ENCODE measurements at places on chromosomes 7 and 10.

DNA sequence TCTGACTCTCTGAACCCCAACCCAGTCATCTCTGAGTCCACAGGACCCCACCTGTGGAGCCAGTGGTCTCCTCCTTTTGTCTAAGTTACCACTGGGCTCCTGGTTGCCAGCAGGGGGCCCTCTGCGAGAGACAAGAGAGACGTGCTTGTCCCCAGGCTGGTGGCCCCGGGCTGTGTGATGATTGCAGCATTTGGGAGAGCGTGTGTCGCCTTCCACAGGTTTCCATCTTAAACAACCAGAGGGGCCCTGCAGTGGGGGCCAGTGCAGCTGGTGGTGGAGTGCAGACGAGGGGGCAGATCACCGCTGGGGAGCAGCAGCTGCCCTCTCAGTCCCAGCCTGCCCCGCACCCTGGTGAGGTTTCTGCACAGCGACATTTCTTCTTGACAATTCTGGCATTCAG lies 122.4 kb upstream of the PPP2R2D start:
- no peak for DNase-seq

- no peak for DNase-seq
These were observed 32.8 kb upstream of the DLG5 start for GRCh38 chr10:77959384-77959783.

DNA sequence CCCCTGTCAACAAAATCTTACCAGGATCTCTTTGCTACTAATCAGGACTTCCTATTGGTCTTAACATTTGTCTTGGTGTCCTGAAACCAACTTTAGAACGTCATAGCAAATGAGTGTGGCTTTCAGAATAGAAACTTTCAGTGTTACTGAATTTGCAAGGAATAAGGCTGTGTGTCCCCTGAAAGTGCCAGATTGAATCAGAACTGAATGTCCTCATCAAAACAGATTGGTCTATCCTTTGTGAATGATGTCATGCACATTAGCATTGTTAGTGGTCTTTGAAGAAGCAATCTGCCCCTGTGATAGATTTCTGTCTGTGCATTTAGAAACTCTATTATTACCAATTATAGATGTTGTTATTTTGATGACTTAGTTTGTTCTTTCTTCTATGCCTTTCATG lies 119.9 kb downstream of the AGMO start:
- no peak for DNase-seq

- no peak for DNase-seq
These were observed 408.6 kb upstream of the GALNT17 start for GRCh38 chr7:70723339-70723738.

DNA sequence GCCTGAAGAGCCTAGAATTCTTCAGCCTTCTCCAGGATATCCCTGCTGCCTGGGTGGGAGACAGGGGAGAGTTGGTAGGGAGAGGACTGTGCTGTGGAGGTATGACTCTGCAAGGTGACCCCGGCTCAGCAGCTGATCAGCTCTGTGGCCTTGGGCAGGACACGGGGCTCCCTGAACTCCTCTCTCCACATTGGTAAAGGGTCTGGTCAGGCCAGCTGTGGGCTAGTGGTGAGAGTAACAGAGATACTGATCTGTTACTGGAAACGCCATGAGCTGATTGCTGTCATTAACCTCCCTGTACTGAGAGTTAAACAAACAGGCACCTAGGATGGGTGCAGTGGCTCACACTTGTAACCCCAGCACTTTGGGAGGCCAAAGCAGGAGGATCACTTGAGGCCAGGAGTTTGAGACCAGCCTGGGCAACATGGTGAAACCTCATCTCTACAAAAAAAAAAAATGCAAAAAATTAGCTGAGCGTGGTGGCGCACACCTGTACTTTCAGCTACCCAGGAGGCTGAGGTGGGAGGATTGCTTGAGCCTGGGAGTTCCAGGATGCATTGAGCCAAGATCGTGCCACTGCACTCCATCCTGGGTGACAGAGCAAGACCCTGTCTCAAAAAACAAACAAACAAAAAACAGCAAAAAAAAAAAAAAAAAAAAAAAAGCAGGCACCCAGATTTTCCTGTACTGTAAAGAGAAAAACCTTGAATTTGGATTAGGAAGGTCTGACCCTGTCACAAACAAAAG lies 151.5 kb downstream of the CUX1 start:
- DNase-seq = no peak

- DNase-seq = no peak
These were observed 48.6 kb downstream of the CUL2 start for GRCh38 chr10:35041502-35041879.

- no peak for DNase-seq
These were observed 17.7 kb downstream of the ADAM8 start for GRCh38 chr10:133258818-133259601.

DNA sequence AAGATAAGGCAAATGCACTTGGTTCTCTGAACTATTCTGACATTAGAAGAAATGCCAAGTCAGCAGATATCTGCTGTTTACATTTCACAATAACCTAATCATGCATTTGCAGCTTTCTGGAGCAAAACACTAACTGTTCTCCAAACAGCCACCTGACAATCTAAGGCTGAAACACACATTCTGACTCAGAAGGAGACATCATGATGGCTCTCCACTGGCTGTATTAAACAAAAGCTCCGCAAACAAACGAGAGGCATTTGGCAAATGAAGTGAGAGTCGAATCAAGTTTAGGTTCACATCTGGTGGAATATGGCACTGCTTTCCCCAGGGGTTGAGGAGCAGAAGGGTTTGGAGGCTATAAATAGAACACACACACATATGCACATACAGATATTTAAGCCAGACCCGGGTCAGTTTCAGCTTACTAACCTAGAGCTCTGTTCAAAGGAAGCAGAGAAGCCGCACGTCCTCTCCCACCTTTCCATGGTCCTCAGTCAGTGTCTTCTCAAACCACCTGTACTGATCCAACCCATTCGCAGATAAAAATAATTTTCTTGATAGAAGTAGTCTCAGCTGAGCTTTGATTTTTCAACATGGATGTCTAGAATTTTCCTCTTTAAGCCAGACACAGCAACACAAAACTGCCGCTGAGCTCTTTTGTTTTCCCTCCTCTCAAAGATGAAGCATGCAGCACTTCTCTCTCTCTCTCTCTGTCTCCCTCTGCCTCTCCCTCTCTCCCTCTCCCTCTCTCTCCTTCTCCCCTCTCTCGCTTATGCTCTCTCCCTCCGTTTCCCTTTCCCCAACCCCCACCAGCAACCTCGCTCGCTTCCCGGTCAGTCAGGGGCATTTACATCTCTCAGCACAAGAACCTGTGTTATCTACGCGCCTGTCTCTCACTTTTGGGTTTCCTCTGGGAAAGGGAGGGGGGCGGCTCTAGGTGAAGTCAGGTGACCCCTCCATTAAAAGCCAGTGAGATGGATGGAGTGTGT lies 682.8 kb downstream of the MAGI2 start:
- peak; percentile 53 for DNase-seq

DNA sequence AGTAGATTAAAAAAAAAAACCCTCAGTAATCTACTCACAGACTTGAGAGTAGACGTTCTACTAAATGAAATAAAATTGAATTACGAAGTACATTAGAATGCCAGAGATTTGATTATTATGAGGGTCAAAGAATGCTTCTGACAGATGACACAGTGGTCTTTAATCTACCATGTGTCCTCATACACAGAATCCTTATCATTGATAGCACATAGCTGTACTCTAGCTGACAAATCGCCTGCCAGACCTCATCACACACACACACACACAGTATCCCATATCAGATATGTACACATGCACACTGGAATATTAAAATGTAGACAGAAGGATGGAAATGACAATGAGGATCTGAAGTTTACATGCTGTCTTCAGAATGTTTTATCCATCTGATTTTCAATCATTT lies 104.6 kb downstream of the SORCS1 start:
- no peak for DNase-seq

DNA sequence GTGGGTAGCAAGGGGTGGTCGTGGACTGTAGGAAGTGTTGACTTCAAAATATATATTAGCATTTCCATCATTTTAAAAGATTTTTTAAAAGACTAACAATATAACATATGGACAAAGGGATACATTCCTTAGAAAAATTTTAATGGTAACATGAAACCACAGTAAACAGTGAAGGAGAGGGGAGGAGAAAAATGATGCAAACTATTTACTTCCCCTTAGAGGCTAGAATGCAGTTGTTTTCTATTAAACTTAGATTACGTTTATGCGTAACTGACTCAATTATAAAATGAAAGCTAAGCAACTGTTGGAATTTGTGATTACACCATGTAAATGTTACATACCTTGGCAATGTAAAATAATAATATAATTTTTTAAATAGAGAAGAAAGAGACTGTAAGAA lies 41.3 kb downstream of the CALD1 start:
- DNase-seq = no peak

DNA sequence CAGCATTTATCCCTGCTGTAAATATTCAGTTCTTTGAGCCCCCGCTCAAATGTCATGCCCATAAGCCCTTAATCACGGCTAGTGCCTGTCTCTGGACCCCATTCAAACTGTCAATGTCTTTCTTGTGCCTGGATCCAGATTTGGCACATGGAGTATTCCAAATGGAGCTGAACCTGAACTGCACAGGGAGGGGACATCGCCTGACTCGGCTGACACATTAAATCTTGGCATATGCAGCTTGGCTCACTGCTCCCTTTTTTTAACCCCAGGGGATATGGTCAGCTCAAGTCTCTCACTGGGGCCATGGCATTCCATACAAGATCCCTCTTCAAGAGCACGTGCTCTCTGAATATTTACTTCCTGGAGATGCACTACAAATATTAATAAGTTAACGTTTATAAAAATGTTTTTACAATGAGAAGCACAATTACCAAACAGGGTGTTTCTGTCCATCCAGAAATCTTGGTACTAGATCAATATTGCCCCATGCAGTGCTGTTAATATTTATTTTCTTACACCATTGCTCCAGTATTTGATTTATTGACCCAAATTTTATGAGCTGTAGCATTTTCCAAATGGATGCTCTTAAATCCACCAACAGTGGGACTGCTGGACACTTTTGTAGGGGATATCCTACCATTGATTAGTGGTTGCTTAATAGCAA lies 57.4 kb downstream of the FGFR2 start:
- DNase-seq = no peak

DNA sequence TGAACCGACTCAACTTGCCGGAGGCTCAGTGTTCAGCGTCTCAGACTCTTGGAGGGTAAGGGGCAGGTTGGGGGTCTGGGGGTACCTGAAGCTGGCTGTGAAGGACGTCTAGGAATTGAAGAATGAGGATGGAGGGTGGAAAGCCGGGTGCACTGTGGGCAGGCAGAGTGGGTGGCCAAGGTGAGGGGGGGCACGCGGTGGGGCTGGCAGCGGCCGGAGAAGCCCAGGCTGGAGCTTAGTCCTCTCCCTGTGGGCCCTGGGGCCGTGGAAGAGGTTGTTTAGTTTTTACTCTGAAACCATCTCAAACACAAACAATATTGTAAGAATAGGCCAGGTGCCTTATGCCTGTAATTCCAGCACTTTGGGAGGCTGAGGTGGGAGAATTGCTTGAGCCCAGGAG lies 83.4 kb downstream of the UNCX start:
- no peak for DNase-seq

GRCh38 chr10:127869329-127869728 lies 23.4 kb downstream of the CLRN3 start:
- DNase-seq = no peak

DNA sequence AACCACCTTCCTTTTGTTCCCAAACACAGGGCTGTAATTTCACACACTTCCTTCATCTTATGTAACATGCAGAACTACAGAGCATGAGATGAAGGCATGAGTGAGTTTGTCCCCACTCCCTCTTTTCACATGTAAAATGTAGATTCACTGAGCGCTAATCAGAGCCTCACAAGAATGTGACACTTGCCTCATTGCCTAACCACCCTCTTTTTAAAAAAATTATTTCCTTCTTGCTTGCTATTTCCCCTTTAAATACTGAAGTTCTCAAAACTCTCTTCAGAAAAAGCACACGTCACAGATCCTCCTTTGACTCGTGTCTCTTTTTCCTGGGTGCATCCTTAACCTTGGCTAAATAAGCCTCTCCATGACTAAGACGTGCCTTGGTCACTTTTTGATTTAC lies 121.2 kb upstream of the TARP start:
- no peak for DNase-seq

DNA sequence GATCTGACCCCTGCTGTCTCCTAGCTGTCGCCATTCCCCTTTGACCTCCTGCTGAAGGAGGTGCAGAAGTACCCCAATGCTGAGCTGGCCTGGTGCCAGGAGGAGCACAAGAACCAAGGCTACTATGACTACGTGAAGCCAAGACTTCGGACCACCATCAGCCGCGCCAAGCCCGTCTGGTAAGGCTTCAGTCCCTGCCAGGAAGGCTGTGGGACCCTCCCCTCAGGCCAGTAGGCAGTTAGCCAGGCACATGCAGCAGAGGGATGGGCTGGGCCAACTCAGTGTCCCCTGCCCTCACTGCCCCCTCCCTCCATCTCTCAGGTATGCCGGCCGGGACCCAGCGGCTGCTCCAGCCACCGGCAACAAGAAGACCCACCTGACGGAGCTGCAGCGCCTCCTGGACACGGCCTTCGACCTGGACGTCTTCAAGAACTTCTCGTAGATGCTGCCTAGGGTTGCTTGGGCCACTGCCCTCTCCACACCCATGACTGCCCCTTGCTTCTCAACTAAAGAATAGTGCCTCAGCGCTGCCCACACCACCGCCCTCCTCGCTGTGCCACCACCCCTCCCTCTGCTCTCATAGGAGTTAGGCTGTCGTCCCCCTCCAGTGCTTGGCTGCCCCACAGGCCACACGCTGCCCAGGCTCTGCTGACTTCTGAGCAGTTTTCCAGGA lies 41.0 kb upstream of the ZMIZ2 start:
- DNase-seq = no peak

GRCh38 chr10:6067457-6067856 lies 5.3 kb upstream of the IL2RA start:
- no peak for DNase-seq

GRCh38 chr7:83617858-83618257 lies 31.1 kb downstream of the SEMA3E start:
- no peak for DNase-seq

- DNase-seq = no peak
These were observed 193.2 kb downstream of the LRMDA start for GRCh38 chr10:75624638-75625037.

DNA sequence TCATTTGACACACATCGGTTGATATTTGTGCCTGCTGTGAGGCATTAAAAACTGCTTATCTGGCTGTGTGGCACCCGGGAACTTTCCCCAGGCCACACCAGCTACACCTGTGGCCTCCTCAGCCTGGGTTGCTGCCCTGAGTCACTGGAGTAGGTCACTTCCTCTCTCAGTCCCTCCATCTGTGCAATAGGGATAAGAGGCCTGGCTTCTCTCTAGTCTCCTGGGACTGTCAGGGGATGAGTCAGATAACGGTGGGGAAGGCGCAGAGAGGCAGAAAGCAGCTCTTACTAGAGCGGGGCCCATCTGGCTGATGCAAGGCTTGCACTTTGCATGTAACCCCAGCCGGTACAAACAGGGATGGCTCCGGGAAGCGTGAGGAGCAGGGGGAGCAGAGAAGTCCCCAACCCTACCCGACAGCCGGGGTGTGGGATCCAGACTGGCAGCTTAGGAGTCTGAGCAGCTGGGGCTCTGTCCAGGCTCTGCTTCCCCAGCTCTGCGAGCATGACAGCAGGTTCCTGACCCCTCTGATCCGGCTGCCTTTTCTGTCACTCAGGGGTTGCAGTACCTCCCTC lies 34.0 kb downstream of the DNAJB12 start:
- no peak for DNase-seq

Data from NCI-H1105 (cell line).